ENCODE measurements at places on chromosomes 2 and 18.

- no peak for DNase-seq
These were observed 26.7 kb upstream of the SMIM21 start for GRCh38 chr18:75454022-75454795.

DNA sequence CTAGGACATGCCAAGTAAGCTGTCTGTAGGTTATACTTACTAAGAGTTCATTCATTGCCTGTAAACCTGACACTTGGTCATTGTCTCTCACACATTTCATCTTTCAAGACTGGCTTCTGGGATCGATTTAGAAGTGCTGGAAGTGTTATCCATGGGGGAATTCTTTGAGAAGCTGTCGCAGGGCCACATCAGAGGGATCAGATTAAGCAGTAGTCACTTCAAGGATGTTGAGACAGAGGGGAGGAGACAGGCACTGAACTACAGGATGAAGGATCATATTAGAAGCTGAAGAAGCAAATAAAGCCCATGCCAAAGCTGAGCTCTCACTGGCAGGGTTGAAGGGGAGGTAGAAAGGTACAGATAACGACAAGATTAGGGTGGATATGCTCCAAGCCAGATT is 49.0 kb downstream of the CDK15 start:
- no peak for DNase-seq

- DNase-seq: peak; percentile 3
These were observed 784.1 kb upstream of the FANCL start for GRCh38 chr2:59025157-59025757.

- no peak for DNase-seq
These were observed 269.8 kb downstream of the GLI2 start for GRCh38 chr2:121005453-121005852.

DNA sequence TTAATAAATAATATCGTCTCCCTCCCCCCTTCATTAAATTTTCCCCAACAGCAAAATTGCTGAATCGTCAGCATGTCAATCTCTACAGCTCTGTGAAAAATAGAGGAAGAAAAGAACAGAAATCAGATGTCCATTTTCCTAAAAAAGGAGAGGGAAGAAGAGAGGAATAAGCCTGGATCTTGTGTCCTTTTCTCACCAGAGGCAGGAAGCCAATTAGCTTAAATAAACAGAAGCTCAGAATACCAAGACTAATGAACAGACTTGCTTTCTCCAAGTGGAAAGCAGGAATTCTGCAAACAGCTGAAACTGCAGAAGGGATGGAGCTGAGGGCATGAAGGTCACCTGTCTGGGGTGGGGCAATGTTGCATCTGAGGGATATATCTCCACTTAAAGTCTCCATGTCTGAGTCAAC is 265.7 kb downstream of the CCDC85A start:
- DNase-seq: no peak

GRCh38 chr2:132544006-132544630 is 125.9 kb downstream of the LYPD1 start:
- no peak for DNase-seq

GRCh38 chr2:224956706-224957105 is 85.6 kb downstream of the DOCK10 start:
- DNase-seq: no peak

- DNase-seq: no peak
These were observed 805.1 kb downstream of the RNF144A start for GRCh38 chr2:7722212-7722910.

- DNase-seq: no peak
These were observed 52.4 kb upstream of the TEX51 start for GRCh38 chr2:126846241-126846640.

All from HL-60 (cell line).